Spinal cord (tissue), 10 donors: ENCODE measurements at places on chromosomes 4 and X. TPM values are rescaled to one million over a fixed set of nuclear protein-coding genes. Genes with fewer than 3 reads are reported as not detected.

- no peak for DNase-seq
Observed at GRCh38 chr4:72449705-72450104, 119.3 kb downstream of the ADAMTS3 start.

GRCh38 chrX:136453771-136454170 is 34.0 kb upstream of the BRS3 start:
- no peak for DNase-seq

PITX2 gene
- 0.33 TPM for total RNA-seq

DNA sequence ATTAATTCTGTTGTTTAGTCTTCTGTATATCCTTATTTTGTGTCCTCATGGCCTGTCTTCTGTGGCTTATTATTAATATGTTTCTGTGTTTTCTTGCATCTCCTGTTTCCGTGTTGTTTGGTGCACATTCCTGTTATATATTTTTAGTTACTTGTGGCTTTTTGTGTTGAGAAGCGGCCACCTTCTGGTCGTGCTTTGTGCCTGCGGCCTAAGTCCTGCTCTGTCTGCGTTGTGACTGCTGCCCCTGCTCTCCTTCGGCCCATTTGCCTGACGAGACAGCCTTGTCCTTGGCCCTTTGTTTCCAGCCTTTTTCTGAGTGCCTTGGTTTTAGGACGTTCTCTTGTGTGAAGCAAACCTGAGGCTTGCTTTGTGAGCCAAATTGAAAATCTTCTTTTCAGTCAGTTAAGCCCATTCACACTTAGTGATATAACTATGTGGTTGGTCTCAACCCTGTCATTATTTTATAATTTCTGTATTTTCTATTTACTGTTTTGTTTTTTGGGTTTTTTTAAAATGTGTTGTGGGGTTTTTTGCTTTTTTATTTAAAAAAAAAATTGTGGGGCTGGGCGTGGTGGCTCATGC is 43.8 kb downstream of the TNIP2 start:
- no peak for DNase-seq

RAP1GDS1 gene
- 67.3 TPM for total RNA-seq

PDZD4 gene
- total RNA-seq, result 49.2 TPM

GRCh38 chrX:38649674-38650647 is 88.6 kb downstream of the TSPAN7 start:
- DNase-seq, result no peak

GRCh38 chr4:111797455-111798163 is 347.6 kb upstream of the FAM241A start:
- DNase-seq, result no peak

DNA sequence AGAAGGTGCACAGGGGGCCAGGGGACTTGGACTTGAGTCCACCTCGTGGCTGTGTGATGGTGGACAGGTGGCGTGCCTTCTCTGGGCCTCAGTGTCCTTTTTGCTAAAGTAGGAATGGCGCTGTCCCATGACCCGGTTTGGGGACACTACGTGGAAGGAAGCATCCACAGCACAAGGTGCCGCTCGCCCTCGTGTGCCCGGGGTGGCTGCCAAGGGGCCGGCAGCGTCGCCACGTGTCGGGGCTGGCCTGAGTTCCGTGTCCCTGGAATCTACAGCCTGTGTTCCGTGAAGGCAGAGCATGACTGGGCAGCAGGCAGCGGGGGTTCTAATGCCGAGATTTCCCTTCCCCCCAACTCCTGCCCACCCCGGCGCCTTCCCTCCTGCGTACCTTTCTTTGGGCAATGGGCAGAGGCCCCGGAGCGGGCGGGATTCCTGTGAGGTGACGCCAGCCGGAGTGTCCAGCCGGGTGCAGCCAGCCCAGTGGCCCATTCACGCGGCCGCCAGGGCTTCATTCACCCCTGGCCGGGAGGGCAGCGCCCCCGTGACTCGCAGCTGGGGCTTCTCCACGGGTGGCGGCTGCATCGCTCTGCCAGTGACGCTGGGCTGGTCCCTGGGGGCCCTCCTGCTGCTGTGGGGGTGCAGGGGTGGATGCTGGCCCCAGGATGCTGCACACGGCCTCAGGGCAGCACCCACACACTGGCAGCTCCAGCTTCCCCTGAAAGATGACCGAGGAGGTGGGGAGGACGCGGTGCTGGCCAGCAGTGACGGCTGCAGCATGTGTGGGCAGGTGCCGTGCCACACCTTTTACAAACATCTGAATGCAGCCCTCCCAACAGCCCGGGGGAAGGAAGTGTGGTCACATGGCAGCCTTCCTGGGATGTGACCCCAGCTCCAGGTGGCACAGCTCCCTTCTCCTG is 21.2 kb downstream of the DOK7 start:
- DNase-seq, result no peak

DNA sequence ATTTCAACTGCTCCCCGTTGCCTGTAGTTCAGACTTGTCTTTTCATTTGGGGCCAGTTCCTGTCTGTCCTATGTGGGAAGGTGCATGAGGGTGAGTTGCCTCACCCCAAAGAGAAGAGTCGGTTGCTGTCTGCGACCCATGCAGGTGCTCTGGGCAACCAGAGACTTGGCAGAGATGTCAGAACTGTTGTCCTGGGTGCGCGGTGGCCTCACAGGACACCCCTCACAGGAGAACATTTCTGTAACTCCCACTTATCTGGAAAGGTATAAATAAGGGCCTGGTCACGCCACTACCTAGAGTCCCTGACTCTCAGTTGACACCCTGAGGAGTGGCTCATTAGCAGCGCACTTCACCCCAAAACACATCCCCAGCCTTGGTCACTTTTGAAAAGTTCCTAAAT is 9.7 kb upstream of the NAT8L start:
- no peak for DNase-seq
